ENCODE measurements at places on chromosomes 12 and 14. TPM values are rescaled to one million over a fixed set of nuclear protein-coding genes. Genes with fewer than 3 reads are reported as not detected.

GRCh38 chr12:66137937-66138336 is 7.4 kb upstream of the LLPH start:
- no peak for DNase-seq

DNA sequence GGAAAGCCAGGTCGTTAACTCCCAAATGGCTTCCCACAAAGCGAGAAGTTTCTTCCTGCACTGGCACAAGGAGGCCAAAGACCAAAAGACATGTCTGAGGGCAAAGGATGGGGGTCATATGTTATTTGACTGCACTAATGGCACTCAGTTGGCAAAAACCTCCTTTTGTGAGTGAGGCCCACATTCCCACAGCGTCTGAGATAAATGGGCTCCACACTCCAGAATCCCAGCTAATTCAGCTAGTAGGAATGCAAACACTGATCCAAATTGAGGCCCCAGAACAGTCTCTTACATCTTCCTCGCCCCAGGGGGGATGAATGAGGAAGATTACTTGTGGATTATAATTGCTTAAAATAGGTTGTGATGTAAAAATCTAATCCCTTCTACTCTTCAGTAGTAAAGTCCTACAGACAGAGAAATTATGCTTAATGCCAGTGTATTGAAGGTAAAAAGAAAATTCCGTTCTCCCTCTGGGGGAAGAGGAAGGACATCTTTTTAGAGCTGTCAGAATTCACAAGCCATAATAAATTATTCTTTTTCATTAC is 86.4 kb upstream of the PIWIL1 start:
- DNase-seq: no peak

GRCh38 chr12:90741611-90742010 is 213.4 kb downstream of the CCER1 start:
- no peak for DNase-seq

The RNFT2 gene
- 5.6 TPM for total RNA-seq

DNA sequence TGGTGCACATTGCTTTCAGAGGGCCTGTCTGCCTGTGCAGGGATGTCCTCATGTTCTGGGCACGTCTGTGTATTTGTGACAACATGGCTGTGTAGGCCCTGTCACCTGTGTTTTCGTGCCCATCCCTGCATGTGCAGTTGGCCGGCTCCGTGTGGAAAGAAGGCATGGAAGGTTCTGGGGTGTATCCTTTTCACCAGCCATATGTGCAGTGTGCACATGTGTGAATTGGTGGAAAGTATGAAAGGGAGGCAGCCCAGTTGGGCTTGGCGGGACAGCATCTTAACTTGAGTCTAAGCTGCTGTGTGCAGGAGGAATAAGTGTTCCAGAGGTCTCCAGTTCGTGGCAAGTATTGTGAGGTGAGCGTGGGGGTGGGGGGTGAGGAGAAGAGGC is 669 bp downstream of the TSPAN11 start:
- no peak for DNase-seq

GRCh38 chr14:85118274-85118673 is 411.7 kb upstream of the FLRT2 start:
- DNase-seq: no peak

The ANO2 gene
- 1.4 TPM for total RNA-seq

GRCh38 chr12:94948232-94948810 is 55.2 kb downstream of the NDUFA12 start:
- no peak for DNase-seq

Measured in HT1080 (cell line).